ENCODE measurements at places on chromosomes 3 and 15.

GRCh38 chr15:29324746-29325145 lies 55.1 kb upstream of the NSMCE3 start:
- DNase-seq, result no peak

DNA sequence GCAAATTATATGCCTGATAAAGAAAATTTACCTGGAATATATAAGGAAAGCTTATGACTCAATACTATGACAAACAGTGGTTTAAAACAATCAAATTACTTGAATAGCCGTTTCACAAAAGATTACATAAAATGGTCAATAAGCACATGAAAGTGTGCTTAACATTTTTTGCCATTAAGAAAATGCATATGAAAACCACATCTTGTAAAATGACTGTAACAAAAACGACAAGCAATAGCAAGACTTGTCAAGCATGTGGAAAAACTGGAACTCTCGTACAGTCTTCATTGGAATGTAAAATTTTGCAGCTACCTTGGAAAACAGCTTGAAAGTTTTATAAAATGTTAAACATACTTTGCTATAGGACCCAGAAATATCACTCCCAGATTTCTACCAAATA lies 1110.3 kb downstream of the NAALADL2 start:
- DNase-seq, result no peak

DNA sequence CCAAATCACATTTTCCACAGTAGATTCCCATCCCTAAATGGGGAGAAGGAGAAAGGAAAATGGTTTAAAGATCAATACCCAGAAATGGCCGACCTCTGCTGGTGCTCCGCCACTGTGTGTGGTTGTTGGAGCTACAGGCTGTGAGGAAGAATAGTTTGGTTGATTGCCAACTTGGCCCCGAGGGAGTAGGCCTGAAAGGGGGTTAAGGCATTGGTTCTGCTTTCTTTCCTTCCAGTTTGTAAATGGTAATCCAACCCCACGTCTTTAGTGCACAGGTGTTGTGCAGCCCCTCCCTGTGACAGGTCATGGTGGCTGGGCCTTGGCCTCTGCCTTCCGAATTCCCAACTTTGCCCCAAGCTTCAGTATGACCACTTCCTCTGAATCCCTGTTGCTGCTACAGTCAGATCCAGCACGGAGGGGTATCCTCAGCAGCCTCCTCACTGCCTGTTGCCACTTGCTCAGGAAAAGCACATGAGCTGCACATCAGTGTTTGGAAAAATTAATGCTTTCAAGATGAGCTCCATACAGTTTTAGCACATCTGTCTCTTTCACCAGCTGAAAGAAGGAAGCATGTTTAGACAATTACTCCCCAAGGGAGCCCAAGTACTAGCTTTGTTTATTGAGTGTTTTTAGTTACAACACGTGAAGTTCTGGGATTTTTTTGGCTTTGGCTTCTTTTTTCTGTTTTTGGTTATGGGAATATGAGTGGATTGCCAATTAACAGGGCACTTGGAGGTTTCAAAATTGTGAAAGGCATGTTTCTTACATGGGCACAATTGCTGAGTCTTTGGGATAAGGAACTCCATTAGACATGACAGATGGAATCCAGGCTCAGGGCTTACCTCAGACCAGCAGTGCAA lies 92.3 kb upstream of the ROPN1 start:
- DNase-seq, result no peak

DNA sequence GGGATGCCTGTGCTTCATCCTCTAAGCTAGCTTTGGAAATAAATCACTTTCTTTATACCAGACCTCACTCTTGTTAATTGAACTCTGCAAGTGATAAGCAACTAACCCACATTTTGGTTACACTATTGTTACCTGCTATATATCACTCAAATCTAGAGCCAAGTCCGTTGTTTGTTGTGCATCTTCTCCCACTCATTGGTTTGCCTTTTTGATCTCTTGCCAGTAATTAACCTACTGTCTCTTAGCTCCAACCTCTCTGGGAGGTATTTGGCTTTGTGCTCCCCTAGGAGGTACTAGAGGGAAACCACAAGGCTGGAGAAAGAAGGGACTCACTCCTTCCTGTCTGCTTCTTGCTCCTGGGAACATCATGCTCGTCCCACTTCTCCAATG lies 12.8 kb upstream of the CRBN start:
- DNase-seq, result no peak

DNA sequence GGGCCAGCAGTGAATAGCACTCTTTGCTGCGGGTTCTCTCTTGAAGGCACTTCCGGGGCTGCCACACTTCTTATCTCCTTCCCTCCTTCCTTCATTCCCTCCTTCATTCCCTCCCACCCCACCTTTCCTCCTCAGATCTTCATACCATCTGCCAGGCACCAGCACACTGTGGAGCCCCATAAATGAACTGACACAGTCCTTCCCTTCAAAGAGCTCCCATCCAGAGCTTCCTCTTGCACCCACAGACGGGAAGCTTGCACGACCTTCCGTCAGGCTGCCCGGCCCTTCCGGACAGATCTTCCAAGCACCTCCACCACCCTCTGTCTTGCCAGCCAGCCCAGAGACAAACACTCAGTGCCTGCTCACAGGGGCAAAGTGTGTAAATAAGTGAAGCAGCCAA lies 65.4 kb upstream of the HERC1 start:
- no peak for DNase-seq

GRCh38 chr3:12675115-12675810 lies 11.3 kb upstream of the RAF1 start:
- DNase-seq, result no peak

- no peak for DNase-seq
These were observed 184.5 kb downstream of the NR1D2 start for GRCh38 chr3:24129549-24129948.

- no peak for DNase-seq
These were observed 27.4 kb downstream of the NKIRAS1 start for GRCh38 chr3:23889386-23889785.

DNA sequence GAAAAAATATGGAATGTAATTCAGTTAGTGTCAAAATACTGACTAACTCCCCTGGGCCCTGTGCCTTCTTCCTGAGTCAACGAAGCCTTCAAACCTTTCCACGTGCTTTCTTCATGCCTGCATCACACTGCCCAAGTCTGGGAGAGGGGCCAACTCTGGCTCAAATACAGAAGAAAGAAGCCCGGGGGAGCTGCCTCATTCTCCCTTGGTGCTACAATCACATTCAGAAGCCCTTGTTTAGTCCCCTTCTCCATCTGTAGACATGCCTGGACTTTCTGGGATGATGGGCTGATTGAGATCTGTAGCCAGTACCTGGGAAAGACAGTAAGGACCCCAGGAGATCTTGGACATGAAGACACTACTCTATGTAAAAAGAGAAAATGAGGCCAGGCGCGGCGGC lies 77.8 kb upstream of the GSK3B start:
- no peak for DNase-seq

DNA sequence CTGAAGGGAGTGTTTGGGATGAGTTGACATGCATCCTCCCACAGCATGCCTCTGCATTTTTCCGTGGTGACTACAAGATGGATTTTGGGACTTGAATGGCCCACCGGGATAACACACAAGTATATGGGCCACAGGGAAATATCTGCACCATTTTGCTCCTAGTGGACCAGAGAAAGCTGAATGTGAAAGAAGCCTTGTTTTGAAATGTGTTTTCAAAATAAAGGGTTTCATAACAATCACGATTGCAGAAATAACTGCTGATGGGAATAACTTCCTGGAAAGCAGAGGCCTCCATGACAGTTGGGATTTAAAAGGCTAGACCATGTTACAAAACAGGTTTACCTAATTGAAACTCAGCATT lies 77.5 kb upstream of the PRR23C start:
- DNase-seq, result no peak

DNA sequence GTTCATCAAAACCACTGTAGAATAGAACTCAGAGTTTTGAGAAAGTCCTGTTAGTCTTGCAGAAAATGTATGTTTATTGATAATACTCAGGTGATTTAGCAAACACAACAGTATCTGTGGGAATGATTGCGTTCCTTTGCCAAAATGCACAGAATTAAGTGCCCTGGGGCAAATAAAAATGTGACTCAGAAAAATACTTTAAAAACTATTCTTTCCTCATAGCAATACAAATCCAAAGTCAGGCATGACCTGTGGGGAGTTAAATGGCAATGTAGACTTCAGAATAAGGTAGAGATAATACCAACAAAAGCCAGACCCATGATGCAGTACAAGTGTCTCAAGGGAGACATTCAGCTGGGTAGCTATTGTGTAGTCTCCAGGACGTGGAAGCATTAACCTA lies 72.3 kb upstream of the SNTN start:
- no peak for DNase-seq

DNA sequence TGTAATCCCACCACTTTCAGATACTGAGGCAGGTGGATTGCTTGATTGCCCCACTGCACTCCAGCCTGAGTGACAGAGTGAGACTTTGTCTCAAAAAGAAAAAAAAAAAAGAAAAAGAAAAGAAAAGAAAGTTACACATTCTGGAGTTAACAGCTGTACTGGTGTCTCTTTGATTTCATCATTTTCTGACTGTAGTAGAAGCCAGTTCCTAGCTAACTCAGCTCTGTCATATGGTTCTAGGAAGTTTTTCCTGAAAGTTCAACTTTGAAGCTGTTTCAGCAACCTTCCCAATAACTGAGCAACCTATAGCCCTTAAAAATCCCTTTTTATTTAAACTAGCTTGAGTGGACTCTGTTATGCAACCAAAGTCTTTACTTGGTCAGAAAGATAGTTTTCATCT lies 104.6 kb upstream of the STRIT1 start:
- no peak for DNase-seq

DNA sequence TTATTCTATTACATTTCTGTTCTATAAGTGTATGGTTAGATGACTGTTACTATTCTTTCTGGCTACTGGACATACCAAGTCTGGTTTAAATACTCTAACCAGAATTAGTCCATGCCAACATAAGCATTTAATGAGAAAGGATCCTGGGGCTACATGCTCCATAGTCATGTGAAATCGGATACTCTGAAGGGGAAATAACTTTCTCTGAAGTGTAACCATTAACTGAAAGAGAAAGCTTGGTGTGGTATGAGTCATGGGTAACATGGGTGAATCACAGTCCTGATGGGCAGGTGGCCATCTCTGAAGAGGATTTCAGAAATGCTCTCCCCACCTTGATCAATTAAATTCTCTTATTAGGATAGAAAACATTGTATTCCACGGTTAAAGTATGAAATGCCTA lies 69.4 kb downstream of the FHIT start:
- peak; percentile 26 for DNase-seq

- no peak for DNase-seq
These were observed 210.0 kb upstream of the TOPAZ1 start for GRCh38 chr3:44031387-44032380.

DNA sequence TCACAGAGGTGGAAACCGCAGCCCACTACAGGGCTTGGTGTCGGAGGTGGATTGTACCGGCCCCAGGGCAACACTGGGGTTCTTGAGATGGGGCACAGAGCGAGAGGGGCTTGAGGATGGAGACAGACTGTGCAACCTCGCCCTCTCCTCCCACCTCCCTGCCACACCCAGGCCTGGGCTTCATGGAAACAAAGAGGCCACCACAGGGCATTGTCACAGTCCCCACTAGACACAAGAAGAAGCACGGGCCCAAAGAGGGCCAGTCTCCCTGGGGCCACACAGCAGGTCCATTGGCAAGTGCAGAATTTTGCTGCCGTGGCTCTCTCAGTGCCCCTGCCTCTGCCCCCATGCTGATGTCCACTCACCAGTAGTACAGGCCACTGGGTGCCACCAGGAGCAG lies 4.1 kb upstream of the CALML4 start:
- no peak for DNase-seq

DNA sequence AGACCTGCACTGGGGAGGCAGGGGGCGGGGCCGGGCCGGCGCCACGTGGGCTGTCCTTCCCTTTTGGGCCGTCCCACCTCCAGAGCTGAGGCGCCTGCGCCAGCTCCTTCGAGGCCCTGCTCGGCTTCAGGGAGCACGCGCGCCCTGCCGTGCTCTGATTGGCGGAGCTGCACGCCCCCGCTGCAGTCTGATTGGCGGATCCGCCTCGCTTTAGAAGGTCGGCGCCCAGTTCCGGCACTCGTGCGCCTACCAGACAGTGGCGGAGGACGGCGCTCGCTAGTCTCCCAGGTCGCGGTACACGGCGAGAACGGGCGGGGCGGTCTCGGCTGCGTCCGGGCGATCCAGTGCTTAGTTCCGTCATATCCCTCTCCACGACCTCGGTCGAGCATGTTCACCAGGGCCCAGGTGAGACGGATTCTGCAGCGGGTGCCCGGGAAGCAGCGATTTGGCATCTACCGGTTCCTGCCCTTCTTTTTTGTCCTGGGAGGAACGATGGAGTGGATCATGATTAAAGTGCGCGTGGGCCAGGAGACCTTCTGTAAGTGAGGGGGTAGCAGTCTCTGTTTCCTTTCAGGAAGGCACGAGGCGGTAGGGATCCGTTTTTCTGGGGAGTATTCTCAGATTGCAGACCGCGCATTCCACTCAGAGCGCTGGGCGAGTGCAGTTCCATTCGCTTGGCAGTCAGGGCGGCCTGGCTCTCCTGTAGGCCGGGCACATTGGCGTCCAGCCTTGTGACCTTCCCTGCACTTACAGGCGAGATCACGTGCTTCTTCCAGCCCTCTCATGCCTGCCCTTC lies at the start of gene UQCC5:
Gene UQCC5 (plus strand): TSS at position 237 of the 796 bp plus-strand sequence. CDS start 151 bp downstream, at position 388.
- DNase-seq, result peak; percentile 95

- no peak for DNase-seq
These were observed 104.4 kb downstream of the HERC1 start for GRCh38 chr15:63729115-63729884.

GRCh38 chr3:165903885-165904630 lies 66.8 kb upstream of the BCHE start:
- no peak for DNase-seq

DNA sequence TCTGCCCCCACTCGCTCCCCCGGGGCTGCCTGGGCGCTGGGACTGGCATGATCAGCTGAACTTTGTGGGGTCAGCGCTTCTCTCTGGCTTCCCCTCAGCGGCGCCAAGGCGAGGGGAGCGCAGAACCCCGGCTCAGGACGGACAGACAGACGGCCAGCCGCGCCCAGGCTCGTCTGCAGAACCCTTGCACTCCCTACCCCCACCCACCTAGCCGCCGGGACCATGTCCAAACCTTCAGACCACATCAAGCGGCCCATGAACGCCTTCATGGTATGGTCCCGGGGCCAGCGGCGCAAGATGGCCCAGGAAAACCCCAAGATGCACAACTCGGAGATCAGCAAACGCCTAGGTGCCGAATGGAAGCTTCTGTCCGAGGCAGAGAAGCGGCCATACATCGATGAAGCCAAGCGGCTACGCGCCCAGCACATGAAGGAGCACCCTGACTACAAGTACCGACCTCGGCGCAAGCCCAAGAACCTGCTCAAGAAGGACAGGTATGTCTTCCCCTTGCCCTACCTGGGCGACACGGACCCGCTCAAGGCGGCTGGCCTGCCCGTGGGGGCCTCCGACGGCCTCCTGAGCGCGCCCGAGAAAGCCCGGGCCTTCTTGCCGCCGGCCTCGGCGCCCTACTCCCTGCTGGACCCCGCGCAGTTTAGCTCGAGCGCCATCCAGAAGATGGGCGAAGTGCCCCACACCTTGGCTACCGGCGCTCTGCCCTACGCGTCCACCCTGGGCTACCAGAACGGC lies 621 bp downstream of the SOX14 start:
- no peak for DNase-seq

GRCh38 chr15:101178479-101178878 lies 73.4 kb downstream of the CHSY1 start:
- DNase-seq, result no peak

Measured in GM18507 (cell line).